ENCODE measurements at places on chromosomes 12 and 14.

GRCh38 chr14:56659378-56659777 lies 79.8 kb downstream of the TMEM260 start:
- DNase-seq = no peak

DNA sequence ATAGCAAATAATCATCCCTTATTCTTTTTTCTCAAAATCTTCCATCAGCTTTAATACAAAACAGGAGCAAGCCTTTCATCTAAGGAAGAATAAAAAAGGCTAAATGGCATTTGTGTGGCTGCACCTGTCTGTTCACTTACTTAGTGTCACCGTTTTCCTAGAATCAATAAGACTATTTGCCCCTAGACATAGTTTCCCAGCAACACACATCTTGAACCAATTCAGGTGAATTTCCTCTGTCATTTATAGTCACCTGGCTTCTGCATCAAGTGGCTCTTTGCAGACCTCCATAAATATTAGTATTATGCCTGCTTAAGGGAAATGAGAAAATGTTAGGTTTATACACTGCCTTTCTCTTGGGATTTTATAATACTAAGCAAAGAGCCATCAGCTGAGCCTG lies 17.4 kb upstream of the GCH1 start:
- DNase-seq = no peak

DNA sequence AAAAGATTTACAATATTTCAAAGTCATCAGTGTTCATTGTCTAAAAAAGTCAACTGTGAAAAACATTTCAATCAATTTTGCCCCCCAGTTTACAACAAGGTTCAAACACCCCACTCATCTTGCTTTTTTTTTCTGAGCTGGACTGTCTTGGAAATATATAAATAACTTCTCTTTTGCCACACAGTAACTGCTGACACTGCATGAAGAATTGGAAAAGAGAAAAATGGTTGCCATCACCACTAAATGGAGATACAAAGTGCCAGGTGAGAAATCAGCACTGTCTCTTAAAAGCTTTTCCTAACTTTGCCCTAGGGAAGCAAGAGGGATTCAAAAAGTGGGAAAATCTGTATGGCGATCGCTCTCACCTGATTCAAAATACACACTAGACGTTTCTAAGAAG lies 101.4 kb downstream of the TRAFD1 start:
- no peak for DNase-seq

GRCh38 chr12:84973026-84973425 lies 60.4 kb upstream of the SLC6A15 start:
- DNase-seq = no peak

Measured in activated naive CD4-positive, alpha-beta T cell treated with Interleukin-2 at 50 U/mL for 16 hours (primary cell).